ENCODE measurements at places on chromosomes 5 and 9. TPM values are rescaled to one million over a fixed set of nuclear protein-coding genes. Genes with fewer than 3 reads are reported as not detected.

The TLE4 gene
- 8.2 TPM for total RNA-seq

The PCDH12 gene
- 0.34 TPM for total RNA-seq

The CFAP157 gene
- not detected for total RNA-seq

The C9orf40 gene
- total RNA-seq = 6.2 TPM

The SPINK13 gene
- total RNA-seq = not detected

The PROB1 gene
- total RNA-seq = 1.4 TPM

The SEMA5A gene
- total RNA-seq = 1.8 TPM

The GMCL2 gene
- total RNA-seq = not detected

The FAM221B gene
- not detected for total RNA-seq

The LMBRD2 gene
- total RNA-seq = 15.7 TPM

The IRX4 gene
- total RNA-seq = 4.8 TPM

The PKD2L2 gene
- not detected for total RNA-seq

The TMC1 gene
- 0.71 TPM for total RNA-seq

The CDO1 gene
- not detected for total RNA-seq

The PIP5KL1 gene
- 4.3 TPM for total RNA-seq

The IL9 gene
- not detected for total RNA-seq

The SLC25A2 gene
- total RNA-seq = not detected

The DAB2 gene
- total RNA-seq = 0.34 TPM

The FUT7 gene
- not detected for total RNA-seq
